ENCODE measurements at places on chromosomes 6 and 20.

GRCh38 chr6:27161946-27162603, 85.4 kb upstream of the PRSS16 start:
- DNase-seq, result peak; percentile 56

GRCh38 chr6:42124223-42124836, 18.1 kb downstream of the C6orf132 start:
- DNase-seq, result no peak

- no peak for DNase-seq
Observed at GRCh38 chr6:97591955-97592354, 308.9 kb upstream of the MMS22L start.

DNA sequence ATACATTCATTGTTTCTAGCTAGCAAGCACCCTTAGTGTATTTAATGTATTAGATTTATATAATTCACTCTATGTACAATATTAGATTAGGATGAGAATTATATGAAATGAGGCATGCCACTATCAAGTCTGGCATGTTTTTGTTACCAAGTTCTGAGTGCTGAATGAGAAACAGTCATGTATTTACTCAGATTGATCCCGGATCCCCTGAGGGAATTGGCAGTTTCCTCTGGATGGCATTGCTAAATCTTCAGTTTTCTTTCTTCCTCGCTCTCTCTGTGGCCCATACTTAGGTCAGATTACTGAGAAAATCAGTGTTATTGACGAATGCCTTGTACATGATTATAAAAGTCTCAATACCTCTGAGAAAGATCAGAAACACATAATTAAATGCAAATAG, 66.6 kb downstream of the CDKAL1 start:
- DNase-seq, result no peak

DNA sequence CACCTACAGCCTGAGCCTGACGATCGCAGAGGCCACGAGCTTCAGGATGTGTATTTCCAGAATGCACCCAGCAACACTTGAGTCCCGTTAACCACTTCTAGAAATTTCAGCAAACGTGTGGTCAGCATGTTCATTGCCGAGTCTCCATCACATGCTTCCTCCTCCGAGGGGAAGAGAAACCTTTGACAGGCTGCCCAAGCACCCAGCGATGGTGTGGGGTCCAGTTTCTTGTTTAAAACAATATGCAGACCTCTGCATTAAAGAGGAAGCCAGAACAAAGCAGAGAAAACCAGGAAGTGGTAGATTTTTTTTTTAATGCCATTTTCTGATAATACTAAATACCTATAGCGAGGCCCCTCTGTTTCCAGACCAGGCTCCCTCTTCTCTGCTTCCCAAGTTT, 71.9 kb downstream of the GNAS-AS1 start:
- no peak for DNase-seq

DNA sequence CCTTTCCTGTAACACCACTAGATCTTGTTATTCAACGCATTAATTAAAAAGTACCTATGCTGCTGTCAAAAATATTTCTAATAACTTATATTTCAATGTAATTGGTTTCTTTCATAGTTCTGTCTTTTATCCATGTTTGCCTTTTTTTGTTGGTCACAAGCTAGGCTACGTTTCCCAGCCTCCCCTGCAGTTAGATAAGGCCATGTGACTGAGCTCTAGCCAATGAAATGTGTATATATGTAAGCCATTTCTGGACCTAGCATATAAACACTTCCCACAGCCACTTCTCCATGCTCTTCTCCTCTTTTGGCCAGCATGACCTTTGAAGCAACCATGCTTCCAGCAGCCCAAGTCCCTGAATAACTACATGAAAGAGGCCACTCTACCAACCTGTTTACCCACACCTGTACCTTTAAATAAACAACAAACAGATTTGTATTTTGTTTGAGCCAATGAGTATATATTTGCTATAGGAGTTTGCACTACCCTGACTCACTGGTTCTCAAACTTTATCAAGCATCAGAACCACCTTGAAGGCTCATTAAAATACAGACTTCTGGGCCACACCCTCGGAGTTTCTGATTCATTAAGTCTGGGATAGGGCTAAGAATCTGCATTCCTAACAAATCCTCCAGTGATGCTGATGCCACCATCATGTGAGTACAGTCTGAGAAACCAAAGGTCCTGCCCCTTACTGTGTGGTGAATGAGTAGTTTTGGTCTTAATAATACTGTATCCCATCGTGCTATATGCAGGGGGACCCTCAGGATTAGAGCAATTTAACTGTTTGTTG, 45.6 kb upstream of the BEND6 start:
- no peak for DNase-seq

GRCh38 chr6:27078734-27079357, 168.7 kb upstream of the PRSS16 start:
- DNase-seq, result peak; percentile 70

DNA sequence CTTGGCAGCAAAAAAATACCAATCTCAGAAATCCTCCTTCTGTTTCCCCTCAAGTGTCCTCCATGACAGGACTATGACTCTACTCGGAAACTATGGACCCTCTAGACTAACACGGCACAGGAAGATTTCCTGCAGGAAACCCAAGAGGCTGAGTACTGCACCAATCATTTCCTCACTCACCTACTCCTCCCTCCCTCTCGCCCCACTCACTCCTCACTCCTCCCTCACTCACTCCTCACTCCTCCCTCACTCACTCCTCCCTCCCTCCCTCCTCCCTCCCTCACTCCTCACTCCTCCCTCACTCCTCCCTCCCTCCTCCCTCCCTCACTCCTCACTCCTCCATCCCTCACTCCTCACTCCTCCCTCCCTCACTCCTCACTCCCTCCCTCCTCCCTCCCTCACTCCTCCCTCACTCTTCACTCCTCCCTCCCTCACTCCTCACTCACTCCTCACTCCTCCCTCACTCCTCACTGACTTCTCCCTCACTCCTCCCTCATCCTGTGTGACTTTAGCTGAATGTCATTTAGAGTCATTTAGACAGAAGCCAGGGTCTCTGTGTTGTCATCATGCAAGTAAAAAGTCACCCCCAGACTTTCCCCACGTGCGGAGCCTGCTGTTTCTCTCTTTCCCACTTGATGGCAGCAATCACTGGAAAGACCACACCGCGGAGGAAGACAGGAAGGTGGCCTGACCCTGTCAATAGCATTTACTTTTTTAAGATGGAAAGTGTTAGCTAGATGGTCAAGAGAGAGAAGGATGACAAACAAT, 226.8 kb upstream of the PDE10A start:
- peak; percentile 66 for DNase-seq

DNA sequence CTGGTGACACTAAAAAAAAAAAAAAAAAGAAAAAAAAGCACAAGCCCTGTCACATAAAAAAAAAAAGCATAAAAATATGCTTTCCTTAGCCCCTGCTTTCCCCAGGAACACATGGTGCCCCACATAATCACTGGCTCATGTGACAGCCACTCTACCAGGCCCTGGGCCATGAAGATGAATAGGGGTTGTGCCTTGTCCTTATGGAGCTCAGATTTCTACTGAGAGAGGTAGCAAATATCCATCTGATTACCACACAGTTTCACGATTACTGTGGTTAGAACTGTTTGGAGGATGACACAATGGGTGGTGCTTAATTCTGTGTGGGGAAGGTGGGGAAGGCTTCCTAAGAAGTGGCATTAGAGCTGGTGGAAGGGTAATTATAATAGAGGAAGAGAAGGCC, 9.3 kb downstream of the RAET1E start:
- DNase-seq, result no peak

DNA sequence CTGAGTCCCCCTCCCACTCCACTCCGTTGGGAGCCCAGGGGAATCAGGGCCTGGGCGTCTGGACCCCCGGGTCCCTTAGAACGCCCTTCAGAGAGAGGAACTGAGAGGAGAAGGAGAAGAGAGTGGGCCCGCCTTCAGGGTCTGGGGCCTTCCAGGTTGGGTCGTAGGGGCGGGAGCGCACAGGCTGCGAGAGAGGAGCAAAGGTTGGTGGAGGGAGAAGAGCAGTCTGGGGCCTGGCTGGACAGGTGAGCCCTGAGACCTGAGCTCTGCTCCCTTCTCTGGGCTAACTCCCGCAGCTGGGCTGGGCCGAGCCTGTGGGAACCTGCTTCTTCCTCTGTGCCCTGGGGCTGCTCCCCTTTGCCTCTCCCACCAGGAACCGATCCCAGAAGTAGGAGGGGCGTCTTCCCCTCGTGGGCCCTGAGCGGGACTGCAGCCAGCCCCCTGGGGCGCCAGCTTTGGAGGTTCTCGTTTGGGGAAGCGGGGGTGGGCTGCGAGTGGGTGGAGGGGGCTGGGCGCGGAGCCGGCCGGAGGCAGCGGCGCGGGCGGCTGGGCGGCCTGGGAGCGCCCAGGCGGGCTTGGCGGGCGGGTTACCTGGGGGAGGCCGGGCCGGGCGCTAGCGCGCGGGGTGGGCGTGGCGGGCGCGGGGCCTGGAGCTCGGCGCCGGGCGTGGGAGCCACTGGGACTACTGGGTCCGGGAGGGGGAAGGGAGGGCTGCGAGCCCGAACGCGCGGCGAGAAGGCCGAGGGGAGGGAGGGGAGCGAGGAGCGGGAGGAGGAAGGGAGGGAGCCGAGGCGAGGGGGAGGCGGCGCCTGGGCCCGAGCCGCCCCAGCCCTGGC, at the start of gene DDR1:
Gene DDR1, plus strand, starts transcription at position 835 of the 836 bp plus-strand sequence. CDS start 4,211 bp downstream, outside the sequence.
- DNase-seq, result peak; percentile 81

DNA sequence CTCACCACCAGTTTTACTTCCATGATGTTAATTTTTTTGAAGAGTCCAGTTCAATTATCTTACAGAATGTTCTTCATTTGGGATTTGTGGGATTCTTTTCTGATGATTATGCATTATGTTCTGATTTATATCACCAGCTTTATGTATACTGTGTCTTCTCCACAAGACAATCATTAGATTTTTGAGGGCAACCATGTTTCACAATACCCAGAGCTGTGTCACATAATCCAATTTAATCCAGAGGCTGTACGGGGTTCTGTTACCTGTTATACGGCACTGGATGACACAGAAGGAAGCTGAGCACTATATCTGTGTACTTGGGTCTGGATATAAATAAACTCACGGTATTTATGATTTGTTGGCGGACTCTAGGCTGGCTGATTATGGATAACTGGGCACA, 41.6 kb upstream of the RPN2 start:
- DNase-seq, result no peak

DNA sequence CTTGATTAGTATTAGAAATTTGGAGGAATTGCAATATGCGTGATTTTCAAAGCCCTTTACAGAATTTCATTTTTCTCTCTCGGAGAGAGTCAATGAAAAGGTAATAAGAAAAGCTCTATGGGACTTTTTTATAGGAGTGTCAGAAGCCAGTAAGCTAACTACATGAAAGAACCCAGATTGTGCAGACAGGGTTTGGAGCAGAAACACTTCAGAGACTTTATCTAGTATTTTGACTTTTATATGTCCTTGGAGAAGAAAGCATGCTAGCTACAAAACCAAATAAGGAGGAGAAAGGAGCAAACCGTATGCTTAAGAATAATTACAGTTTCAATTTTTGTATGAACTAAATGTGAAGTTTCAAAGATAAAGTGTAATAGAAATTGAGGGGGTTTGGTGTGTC, 141.7 kb downstream of the C6orf58 start:
- DNase-seq, result no peak

DNA sequence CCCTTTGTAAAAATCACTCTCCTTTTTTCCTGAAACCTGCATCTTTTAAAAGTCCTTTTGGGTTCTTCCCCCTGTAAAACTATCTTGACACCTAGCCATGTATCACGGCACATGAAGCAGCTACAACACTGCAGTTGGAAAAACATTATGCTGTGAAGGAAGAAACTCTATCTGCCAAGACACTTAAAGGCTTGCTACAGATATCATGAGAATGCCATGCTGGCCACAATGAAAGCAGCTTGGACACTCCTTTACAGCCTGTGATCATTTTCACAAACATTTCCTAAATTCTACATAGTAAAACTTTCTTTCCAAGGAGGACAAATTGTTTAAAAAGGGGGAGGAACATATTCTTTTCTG, 31.8 kb downstream of the CNKSR3 start:
- DNase-seq, result no peak

GRCh38 chr6:51824940-51825339, 262.5 kb downstream of the PKHD1 start:
- no peak for DNase-seq

GRCh38 chr6:55433446-55434130, 106.3 kb downstream of the GFRAL start:
- no peak for DNase-seq

DNA sequence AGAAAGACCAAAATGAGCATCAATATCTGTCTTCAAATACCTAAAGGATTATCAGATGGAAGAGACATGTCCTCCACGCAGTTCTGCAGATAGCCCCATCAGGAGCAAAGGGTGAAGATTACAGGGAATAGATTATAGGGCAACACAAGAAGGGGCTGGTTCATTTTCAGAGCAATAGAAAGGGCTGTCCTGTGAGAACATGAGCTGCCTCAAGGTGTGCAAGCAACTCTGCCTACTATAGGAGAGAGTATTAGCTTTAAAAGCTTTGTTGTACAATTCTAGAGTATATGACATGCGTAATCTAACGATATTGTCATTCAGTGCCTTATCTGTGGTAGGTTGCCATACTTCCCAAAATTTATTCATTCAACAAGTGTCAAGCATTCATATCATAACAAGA, 112.7 kb downstream of the NRSN1 start:
- no peak for DNase-seq

DNA sequence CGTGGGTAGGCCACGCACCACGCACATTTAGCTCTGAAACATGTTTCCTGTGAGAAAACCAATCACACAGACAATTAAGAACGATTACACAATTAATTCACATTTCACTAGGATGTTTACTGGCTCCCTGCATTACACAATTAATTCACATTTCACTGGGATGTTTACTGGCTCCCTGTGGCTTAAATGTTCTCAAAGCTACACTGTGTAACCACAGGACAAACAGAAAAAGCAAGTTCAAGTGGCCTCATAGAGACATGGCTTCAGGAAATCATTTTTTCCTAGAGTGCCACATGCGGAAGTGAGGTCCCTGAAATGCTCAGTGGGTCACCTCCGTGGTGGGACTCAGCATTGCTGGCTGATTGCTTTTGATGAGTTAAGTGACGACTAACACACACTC, 61.7 kb upstream of the XRN2 start:
- no peak for DNase-seq
